ENCODE measurements at places on chromosomes 6 and 20.

- no peak for DNase-seq
Measured at GRCh38 chr20:59033093-59033492, 958 bp upstream of the ATP5F1E start.

GRCh38 chr6:45609141-45609638 lies 231.5 kb upstream of the SUPT3H start:
- DNase-seq: no peak

- DNase-seq: no peak
Measured at GRCh38 chr6:17829905-17830304, 123.2 kb upstream of the NUP153 start.

- DNase-seq: no peak
Measured at GRCh38 chr6:166268431-166268830, 39.8 kb downstream of the PRR18 start.

DNA sequence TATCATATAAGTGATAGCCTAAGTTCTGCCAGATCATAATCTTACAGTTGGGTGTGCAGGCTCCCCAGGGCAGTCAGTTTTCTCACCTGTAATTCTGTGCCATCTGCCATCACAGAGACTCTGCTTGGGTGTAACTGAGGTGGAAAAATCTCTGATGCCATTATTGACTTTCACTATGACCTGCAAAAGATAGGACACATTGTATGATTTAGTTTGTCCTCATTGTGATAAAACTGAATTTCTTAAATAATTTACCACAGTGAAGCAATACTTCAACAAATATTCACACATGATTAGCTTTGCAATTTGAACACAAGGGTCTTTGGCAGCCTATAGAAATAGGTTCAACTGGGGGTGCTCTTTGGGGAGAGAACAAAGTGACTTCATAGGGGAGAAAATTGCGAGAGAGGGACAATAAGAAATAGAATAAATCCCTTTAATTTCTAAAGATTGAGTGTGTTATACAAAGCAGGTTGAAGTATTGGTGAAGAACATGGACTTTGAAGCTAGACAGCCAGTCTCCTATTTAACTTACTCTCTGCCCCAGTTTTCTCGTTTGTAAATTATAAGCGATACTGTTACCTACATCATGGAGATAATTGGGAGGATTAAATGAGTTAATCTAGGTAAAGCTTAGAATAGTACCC lies 27.3 kb downstream of the FAM229B start:
- no peak for DNase-seq

DNA sequence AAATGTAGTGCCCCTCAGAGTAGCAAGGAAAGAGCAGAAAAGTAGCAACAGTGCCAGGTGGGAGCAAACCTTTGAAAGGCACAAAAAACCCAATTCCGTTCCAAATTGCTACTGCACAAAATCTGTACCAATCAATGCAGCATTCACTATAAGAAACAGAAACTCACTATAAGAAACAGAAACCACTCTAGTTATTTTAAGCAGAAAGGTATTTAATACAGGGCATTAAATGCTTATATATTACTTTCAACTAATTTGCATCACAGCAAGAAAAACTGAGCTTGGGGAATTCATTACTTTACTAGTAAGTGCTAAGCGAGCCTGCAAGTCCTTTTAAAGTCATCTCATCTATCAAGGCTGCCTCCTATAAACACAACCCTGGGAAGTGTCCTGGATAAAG lies 116.5 kb upstream of the OLIG3 start:
- DNase-seq: no peak

DNA sequence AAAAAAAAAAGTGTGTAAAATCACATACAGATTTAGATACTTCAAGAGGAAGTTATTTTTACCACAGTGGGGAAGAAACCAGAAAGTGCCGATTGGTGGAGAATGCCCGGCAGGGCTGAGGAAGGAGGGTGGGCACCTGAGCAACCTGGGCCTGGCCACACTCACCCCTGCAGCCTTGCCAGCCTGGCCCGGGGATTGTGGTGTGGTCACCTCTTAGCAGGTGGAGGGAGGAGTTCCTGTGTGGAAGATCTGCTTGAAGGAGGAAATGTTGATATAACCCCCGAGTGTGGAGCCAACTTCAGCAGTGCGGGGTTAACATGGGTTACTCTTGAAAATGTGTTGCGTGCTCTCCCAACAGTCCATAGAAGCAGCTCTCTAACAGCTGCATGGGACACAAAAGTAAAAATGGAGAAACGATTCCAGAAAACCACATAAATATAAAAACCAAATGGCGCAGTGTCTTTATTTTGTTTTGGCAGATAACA lies 14.7 kb downstream of the UST start:
- DNase-seq: no peak

DNA sequence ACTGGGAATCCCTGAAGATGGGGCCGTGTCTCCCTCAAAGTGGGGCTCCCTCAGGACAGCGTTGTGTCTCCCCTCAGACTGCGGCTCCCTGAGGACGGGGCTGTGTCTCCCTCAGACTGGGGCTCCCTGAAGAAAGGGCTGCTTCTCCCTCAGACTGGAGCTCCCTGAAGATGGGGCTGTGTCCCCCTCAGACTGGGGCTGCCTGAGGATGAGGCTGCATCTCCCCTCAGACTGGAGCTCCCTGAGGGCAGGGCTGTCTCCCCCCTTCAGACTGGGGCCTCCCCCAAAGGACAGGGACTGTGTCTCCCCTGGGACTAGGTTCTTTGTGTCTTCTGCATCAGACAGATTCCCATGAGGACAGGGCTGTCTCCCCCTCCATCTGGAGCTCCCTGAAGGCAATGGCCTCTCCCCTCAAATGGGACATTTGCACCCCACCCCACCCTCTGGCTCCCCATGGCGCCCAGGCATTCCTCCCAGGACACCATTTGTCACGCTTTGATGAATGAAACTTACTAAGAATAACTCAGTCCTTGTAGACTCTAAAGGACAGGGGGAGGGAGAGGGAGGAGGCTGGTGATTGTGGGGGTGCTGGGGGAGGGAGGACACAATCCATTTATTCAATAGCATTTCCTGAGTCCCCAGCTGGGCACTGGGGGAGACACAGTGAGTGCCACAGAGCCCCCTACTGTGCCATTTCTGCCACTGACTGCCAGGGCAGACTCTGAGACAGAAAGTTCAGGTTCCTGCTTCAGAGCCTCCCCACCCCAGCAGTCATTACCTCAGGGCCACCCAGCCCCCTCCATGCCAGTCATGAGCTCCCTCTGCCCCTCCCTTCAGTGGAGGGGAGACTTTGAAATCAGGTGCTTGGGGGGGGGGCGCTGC lies 122.4 kb downstream of the MRPL14 start:
- DNase-seq: no peak

DNA sequence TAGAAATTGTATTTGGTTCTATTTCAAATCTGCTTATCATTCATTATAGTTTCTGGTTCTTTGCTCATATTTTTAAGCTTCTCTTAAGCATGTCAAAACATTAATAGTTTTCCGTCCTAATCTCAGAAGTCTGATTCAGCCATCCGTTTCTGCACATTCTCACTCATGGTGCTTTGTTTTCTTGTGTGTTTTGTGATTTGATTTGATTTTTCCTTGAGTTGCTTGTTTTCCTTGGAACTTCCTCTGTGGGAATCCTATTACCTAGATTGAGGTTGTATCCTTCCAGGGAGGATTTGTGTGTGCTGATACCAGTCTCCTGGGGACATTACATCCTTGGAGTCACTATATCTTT lies 7.9 kb downstream of the SNX9 start:
- DNase-seq: no peak

GRCh38 chr20:62739581-62740285 lies 31.1 kb downstream of the NTSR1 start:
- no peak for DNase-seq

- no peak for DNase-seq
Measured at GRCh38 chr6:84556541-84557335, 207.7 kb downstream of the TBX18 start.

DNA sequence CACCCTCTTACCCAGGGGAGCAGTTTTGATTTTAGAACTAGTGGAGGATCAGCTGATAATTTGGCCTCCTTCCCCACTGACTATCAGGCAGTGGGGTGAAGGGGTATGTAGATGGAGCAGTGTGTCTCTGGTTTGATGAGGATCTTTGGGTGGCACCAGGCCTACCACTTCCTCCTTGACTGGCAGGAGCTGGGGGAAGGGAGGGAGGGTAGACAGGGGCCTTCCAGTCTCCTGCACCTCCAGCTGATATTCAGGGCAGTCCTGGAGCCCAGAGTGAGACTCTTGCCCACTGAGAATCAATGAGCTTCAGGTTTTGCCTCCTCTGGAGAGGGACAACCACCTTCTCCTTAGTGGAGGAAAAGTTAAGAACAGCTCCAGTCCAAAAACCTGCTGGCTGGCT lies 3.2 kb downstream of the DEF6 start:
- DNase-seq: peak; percentile 56

DNA sequence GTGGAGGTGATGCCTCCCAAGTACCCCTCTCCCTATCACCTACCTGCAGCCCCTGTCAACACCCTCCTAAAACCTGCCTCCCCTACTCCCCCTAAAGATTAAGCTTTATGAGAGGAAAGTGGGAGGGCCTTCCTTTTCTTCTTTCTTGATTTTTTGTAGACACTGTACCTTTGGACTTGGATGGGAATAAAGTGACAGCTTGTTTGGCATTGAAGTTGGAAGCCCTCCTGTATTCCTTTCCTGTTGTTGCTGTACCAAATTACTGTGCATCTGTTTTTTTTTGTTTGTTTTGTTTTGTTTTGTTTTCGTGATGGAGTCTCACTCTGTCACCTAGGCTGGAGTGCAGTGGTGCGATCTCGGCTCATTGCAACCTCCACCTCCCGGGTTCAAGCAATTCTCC lies 99.3 kb upstream of the NFATC2 start:
- no peak for DNase-seq

- no peak for DNase-seq
Measured at GRCh38 chr20:23161968-23162696, 76.0 kb upstream of the CD93 start.

- no peak for DNase-seq
Measured at GRCh38 chr6:113082745-113083144, 735.6 kb downstream of the RFPL4B start.

GRCh38 chr6:45830441-45831139 lies 185.1 kb downstream of the CLIC5 start:
- no peak for DNase-seq

- no peak for DNase-seq
Measured at GRCh38 chr20:22473293-22473692, 111.1 kb downstream of the FOXA2 start.

- no peak for DNase-seq
Measured at GRCh38 chr20:36821964-36822437, 48.4 kb upstream of the DSN1 start.

DNA sequence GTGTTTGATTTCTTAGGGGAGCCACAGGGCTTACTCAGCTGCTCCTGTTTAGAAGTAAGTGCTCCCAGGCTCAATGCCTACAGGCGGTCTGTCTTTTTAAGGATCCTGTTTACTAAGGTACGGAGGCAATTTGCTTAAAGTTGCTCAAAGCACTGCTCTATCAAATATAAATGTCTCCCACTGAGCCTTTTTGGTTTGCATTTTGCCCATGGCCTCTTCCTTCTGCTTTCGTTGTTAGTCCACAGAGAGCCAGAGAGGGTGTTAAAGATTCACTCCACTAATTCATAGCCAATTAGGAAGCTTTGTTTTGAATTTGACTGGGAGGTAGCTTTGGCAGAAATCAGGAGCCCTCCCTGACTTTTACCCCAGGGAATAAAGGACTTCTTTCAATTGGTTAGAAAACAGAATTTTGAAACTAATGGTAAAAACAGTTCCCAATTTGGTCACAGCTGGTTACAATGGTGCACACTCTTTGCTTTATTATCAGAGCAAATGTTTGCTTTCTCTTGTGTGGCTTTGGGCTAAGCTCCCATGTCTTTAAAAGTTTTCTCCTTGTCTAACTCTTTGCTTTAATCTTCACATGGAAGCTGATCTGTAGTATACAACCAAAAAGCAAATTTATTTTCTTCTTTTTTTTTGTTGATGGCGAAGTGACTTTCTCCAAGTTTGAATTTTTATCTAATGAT lies 126.2 kb downstream of the IMPG1 start:
- no peak for DNase-seq

DNA sequence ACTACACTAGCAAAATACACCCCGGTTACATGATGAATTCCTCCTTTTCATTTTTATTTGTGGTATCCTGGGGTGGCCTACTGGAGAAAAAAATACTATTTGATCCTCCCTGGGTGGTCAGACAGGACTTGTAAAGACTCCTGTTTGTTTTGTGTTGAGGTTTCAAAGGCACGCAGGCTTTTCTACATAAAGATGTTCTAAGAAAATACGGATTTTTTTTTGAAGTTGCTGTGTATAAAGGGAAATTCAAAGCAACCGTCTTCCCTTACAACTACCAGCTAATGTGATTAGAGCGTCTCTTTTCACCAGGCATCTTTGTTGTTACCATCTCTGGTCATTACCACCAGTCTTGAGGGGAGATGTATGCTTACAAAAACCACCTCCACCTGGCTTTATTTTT lies 187.1 kb downstream of the SOX4 start:
- no peak for DNase-seq

GRCh38 chr6:45054610-45055009 lies 273.5 kb upstream of the RUNX2 start:
- no peak for DNase-seq

- no peak for DNase-seq
Measured at GRCh38 chr6:165659945-165660856, 2.8 kb downstream of the PDE10A start.

GRCh38 chr6:12993283-12993898 lies 276.8 kb downstream of the PHACTR1 start:
- no peak for DNase-seq

DNA sequence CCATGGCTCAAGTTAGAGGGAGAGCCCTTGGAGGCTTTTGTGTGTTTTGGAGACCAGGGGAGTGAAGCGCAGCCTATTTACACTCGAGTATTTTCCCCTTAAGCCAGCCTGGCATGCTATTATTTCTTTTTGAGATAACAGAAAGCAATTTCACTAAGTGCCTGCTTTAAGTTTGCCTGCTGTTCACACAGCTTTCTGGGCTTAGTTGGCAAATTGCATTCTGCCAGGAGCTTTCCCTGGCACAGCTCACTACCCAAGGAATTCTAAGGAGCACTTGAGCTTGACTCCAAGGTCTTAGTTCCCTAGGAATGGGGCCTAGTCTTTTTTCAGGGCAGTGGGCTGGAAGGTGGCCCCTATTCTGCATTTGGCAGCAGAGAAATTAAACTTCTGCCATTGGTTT lies 19.0 kb upstream of the ASXL1 start:
- no peak for DNase-seq

DNA sequence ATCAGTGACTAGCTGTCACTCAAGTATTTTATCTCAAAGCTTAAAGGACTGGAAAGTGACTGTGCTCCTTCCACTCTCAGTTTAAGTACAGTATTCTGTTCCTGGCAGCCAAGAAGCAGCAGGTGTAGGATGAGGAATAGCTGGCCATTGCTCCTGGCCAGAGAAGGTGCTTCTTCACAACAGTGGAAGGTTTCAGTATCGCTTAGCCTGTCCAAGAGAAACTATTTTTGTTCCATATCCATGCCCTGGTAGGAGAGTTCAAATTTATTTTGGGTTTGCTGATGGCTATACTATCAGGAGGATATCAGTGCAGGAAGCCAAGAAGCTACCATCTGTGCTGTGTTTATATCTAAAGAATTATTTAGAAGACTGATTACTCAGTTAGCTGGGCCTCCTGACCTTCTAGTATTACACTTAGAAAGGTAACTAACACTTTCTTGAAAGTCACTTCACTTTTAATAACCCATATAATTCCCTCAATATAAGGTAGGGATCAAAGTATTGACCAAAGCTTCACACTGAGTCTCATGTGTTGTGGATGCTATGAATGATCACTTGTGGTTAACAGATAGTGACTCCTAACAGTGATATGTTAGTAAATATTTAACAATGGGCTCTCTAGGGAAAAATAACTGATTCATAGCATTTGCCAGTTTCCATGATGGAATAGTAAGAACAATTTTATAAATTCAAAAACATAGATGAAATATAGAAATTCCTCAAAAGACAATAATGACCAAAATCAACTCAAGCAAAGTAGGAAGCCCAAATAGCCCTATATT lies 99.9 kb downstream of the AIG1 start:
- no peak for DNase-seq

GRCh38 chr6:158488065-158488464 lies 71.8 kb upstream of the TMEM181 start:
- no peak for DNase-seq

Data from naive thymus-derived CD4-positive, alpha-beta T cell (primary cell).